ENCODE measurements at places on chromosomes 1 and 21.

DNA sequence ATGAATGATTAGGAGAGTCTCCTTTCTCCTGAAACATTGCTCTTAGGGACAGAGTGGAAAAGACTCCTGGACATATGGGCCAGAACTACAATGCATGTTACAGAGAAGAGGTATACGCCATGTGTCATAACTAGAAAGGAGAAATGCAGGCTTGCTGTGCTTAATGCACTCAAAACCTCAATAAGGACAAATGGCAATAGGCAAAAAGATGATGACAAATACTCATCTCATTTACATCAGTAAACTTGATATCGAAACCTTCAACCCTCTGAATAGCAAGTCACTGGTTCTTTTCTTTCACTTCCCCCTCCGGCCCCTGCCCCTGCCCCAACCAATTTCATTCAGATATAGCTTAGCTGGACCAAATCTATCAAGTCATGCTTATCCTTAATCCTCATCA, 1.9 kb upstream of the GPR88 start:
- no peak for DNase-seq

DNA sequence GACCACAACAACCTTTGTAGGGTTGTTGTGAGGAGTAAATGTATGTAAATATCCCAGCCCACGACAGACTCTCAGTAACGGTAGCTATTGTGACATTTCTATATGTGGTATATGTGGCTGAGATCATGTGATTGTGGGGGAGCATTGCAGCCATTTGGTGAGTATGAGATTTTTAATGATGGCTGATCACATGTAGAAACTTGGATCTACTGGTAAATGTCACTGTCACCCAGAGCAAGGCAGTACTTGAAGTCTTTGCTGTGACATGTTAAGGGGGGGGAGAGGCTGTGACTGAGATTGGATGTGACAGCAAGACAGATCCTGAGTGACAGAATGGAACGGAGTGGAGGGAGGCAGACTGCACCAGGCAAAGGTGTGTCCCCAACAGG, 23.9 kb upstream of the MEF2D start:
- no peak for DNase-seq

- DNase-seq: no peak
These were observed 51.5 kb downstream of the SCCPDH start for GRCh38 chr1:246775531-246776385.

GRCh38 chr1:10517677-10517982, 42.9 kb downstream of the PEX14 start:
- no peak for DNase-seq

- no peak for DNase-seq
These were observed 492.4 kb upstream of the NFIA start for GRCh38 chr1:60589916-60590315.

- no peak for DNase-seq
These were observed 34.8 kb downstream of the SNAP47 start for GRCh38 chr1:227769936-227770494.

GRCh38 chr1:197277166-197277565, 9.1 kb downstream of the CRB1 start:
- DNase-seq: no peak

DNA sequence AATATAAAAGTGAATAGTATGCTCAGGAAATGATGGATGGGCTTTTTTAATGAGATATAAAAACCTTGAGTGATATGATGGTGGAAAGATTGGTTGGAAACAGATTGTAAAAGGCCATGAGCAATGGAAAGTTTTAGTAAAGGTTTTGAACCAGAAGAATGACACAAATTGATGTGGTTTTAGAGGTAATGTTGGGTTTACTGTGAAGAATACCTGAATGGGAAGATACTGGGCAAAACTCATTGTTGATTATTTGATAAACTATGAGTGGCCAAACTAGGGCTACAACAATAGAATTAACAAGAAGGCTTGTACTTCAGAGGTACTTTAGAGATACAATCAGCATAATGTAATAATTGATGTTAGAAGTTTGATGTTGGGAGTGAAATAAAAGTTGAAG, 108.5 kb downstream of the PTGS2 start:
- no peak for DNase-seq

DNA sequence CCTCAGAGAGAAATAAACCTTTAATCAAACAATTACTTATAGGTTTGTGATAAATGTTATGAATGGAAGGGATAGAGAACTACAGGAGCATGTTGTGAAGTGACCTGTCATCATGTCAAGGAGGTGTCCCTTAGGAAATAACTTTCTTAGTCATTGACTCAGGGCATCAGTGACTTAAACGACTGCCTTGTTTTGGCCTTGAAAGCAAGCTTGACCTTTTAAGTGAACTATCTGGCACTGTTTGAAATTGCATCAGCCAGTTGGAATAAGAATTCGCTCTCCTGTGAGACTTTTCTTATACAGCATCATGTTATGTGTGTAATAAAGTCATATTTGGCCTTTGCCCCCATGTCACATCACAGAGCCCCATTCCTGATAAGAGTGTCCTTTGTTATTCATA, 30.9 kb downstream of the LRRC8B start:
- no peak for DNase-seq

GRCh38 chr21:43575473-43575844, 83.8 kb downstream of the HSF2BP start:
- DNase-seq: no peak

DNA sequence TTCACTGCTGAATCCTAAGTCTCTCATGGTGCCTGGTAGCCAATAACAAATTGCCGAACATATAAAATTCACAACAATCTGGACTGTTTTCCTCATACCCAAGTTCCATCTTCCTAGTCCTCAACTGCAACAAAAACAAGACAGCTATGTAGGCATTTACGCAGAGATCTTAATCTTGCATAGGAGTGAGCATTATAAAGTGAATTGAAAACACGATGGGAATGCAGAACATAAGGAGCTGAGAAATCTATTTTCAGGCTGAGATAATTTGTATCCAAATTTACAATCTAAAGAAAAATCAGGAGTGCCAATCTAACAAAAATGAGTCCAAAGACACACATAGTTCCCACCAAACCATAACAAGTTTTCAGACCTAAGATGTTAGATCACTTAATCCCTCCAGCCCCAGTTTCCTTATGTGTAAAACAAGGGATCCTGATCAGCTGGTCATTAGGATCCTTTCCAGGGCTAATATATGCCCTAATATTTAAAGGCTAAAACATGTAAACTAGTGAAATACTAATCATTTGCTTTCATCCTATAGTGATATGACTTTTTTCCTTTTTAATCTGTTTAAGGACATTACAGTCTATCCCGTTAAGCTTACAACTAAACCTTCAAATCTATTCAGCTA, 1.9 kb downstream of the SLC16A1 start:
- DNase-seq: no peak

GRCh38 chr1:159940006-159940620, 5.3 kb downstream of the IGSF9 start:
- no peak for DNase-seq

DNA sequence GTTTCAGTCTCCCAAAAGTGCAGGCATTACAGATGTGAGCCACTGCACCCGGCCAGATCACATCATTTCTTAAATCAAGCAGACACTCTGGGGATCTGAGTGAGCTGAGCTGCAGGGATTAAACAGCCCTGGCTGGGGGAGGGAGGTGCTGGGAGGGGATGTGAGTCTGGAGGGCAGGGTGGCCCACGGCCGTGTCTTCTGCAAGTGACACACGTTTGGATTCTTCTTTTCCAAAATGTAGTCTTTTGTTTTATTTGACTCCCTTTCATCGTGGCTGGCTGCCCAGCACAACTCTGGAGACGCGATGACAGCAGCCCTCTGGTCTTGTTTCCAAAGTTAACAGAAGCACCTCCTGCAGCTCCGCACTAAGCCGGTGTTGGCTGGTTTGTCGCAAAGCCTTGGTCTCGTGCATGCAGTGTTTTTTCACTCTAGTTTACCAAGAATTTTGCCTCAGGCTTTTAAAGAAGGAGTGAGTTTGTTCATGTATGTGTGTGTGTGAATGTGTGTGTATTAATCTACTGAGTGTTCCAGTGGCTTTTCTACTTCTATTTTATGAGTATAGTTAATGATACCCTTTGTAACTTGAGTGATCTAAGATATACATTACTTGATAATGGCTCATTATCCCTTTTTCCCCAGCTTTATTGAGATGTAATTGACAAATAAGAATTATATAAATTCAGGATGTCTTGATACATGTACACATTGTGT, 2.8 kb upstream of the KRTAP10-5 start:
- DNase-seq: no peak

DNA sequence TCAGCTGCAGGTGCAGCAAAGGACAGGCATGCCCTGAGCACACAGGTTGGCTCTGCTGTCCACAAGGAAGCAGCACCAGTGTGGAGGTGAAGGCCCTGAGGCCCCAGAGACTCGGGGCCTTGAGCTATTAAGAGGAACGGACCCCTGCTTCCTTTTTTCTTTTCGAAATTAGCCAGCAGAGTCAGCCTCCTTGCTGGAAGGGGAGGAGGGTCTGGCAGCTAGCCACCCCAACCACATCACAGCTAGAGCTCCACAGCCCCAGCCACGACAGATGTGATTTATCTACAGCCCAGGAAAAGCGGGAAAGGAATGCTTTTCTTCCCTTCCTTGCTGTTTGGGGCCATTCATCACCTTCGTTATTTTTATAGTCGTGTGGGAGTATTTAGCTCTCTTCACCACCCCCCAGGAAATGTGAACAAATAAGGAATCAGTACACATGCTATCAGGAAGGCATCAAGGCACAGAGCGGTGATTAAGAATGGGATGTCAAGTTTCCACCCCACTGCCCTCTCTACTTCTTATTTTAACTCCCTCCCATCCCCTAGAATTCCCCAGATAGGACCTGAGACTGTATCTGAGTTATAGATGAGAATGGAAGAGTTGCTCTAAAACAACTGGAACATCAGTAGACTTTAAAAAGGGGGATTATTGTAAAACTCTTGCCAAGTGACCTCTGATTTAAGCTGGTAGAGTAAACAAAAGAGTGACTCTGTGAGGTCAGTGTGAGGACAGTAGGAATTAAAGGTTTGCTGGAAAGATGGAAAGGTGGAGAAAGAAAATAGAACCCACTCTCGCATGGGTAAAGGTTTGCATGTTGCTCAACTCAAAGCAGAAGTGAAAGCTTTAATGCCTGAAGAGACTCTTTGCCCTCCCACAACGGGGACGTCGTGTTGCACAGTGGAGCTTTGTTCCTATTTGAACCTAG, 224.7 kb upstream of the GJB5 start:
- DNase-seq: no peak

GRCh38 chr1:46652321-46653100, 15.7 kb downstream of the ATPAF1 start:
- DNase-seq: no peak

GRCh38 chr1:241423541-241424479, 66.8 kb upstream of the RGS7 start:
- DNase-seq: no peak

DNA sequence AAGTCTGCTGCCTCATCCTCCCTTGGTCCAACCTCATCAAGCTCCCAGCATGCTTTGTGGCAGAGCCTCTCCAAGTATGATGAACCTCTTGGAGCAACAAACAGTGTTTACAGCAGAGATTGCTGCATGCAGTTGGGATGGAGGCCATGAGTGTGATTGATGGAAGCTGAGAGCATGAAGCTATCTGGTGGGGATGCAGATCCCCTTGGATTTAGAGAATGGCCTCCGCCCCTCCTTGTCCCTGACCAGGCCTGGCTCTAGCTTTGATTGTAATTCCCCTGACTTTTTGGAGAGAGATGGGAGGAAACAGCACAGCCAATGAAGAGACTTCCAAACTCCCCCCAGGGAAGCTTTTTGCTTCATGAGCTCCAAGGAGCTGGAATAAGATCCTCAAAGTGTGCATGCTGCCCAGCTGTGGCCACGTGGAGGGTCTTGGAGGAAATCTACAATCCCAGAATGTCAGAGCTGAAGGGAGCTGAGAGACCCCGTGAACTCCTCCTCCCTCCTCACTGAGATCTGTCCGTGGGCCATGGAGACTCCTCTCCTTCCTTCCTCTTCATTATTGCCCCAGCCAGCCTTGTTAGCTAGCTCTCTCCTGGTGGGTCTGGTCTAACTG, 165.3 kb upstream of the USP24 start:
- DNase-seq: no peak

GRCh38 chr1:177310326-177310725, 139.6 kb downstream of the BRINP2 start:
- DNase-seq: no peak

- DNase-seq: no peak
These were observed 157.6 kb downstream of the PGBD5 start for GRCh38 chr1:230268371-230269170.

DNA sequence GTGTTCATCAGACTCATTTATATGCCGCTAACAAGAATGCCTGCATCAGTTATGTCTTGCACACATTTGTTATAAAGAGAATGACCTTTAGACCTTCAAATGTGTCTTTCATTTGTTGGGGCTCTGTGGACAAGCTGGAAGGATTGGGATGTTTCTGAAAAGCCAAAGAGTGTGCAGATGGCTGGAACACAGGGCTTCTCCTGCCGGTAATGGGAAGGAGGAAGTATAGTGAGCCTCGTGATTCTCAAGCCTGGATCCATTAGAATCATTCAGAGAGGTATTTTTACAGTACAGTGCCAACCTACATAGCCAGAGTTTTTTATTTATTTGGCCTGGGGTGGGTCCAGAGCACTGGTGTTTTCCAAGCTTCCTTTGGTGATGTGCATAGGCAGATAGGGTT, 40.6 kb upstream of the ATP1A1 start:
- DNase-seq: no peak

- DNase-seq: no peak
These were observed 46.1 kb downstream of the PKN2 start for GRCh38 chr1:88730132-88730675.

GRCh38 chr1:29134695-29135028, 11.0 kb upstream of the TMEM200B start:
- no peak for DNase-seq

DNA sequence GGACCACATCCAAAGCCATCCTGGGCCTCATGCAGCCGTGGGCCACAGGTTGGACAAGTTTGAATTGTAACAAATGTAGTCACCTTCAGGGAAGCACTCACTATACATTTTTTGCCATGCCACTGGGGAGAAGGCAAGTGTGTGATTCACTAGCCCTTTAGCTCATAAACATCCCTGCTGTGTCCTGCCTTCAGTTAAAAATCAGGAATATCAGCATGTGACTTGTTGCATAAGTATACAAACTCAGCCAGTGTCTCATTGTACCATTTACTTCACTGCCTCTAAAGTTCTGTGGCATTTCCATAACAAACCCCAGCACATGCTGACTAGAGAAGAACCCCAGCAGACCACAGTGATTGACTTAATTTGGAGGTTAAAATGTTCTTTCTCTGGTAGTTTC, 142.0 kb upstream of the C1orf105 start:
- no peak for DNase-seq

- DNase-seq: no peak
These were observed 810 bp downstream of the SLC19A1 start for GRCh38 chr21:45541221-45542039.

- no peak for DNase-seq
These were observed 331.6 kb downstream of the HHIPL2 start for GRCh38 chr1:222216255-222216754.

GRCh38 chr1:29674627-29675326, 438.5 kb downstream of the PTPRU start:
- no peak for DNase-seq

Measured in NCI-H187 (cell line).